ENCODE measurements at places on chromosomes 2 and 18.

DNA sequence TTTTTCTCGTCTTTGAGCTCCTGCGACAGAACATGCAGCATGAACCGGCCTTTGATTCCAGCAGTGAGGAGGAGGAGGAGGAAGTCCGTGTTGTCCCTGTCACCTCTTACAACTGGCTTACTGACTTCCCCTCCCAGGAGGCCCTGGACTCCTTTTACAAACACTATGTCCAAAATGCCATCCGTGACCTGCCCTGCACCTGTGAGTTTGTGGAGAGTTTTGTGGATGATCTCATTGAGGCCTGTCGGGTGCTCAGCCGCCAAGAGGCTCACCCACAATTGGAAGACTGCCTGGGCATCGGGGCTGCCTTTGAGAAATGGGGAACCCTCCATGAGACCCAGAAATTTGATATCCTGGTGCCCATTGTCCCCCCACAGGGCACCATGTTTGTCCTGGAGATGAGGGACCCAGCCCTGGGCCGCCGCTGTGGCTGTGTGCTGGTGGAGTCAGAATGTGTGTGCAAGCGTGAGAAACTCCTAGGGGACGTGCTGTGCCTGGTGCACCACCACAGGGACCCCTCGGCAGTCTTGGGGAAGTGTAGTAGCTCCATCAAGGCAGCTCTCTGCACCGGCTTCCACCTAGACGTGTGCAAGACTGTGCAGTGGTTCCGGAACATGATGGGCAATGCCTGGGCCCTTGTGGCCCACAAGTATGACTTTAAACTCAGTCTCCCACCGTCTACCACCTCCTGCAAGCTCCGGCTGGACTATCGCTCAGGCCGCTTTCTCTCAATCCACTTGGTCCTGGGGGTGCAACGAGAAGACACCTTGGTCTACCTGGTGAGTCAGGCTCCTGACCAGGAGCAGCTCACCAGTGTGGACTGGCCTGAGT, 2.1 kb downstream of the ITPRIPL1 start:
- no peak for DNase-seq

- DNase-seq = no peak
Observed at GRCh38 chr18:4391859-4392258, 63.2 kb downstream of the DLGAP1 start.

- no peak for DNase-seq
Observed at GRCh38 chr2:220224691-220225543, 597.5 kb downstream of the SLC4A3 start.

GRCh38 chr2:100957996-100958653, 44.0 kb upstream of the RPL31 start:
- no peak for DNase-seq

GRCh38 chr2:40159333-40159732, 292.6 kb downstream of the SLC8A1 start:
- no peak for DNase-seq

- DNase-seq = no peak
Observed at GRCh38 chr18:37124516-37124915, 295.6 kb downstream of the KIAA1328 start.

GRCh38 chr2:179239195-179239594, 25.4 kb downstream of the SESTD1 start:
- DNase-seq = no peak

DNA sequence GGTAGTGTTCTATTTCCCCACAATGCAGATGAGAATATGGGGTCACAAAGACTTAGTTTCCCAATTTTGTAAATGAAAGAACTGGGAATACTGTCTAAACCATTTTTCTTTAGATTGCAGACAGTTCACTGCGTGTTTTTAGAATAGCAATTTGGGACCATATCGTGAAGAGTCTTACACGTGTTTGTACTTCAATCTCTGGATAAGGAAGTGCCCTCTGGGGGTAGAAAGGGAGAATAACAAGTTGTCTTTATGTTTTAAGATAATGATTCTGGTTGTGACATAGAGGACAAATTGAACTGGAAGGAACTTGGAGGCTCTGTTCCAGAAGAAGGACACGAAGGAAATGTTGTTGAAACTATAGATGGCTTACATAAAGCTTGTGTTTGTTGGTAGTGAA, 457.7 kb downstream of the CBLN2 start:
- no peak for DNase-seq

GRCh38 chr2:175430236-175430635, 248.7 kb upstream of the ATP5MC3 start:
- no peak for DNase-seq

DNA sequence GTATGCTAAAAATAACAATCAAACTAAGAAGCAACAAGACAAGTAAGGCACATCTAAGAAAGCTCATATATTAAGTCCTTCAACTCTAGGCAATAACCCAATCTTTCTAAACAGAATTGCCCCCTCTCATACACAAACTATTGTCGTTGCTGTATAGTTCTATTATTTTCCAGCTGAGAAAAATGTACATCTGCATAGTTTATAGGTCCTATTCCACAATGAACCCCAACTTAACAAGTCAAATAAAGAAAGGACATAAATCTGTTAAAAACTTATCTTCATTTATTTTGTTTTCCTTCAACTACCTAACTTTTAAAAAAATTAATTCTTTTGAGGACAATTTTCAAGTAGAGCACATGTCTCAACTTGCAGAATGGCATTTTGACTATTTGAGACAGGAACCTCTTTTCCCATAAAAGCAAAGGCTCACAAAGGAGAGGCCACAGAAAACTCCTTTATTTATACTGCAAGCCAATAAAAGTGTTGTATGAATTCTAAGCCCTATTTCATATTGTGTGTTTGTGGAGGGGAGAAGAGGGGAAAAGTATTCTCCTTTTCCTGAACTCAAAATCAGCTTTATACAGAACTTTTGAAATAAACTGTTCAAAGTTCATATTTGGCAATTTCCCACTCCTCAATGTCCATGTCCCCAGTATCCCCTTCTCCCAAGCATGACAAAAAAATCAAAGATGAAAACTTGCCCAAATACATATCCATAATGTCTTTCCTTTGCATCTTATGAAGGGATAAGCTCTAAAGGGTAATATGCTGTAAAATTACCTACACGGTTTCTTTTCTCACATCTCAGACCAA, 37.4 kb downstream of the RTN4 start:
- DNase-seq = no peak

- DNase-seq = no peak
Observed at GRCh38 chr2:200863782-200864175, 679 bp downstream of the CLK1 start.

DNA sequence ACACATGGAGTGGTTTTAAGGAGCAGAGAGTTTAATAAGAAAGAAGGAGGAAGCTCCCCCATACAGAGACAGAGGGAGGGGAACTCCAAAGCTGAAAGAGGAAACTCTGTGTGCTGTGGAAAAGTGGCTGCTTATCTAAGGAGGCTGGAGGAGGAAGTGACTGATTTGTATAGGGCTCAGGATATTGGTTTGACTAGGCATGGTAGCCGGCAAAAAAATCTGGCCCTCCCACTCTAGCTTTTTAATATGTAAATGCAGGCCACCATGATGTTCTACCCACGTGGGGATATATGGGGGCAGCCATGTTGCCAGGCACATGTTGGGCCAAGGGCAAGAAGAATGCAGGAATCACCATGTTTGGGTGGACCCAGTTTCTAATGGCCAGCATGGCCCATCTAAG, 64.3 kb downstream of the HNMT start:
- no peak for DNase-seq

- no peak for DNase-seq
Observed at GRCh38 chr2:162333968-162334367, 10.0 kb upstream of the GCA start.

- no peak for DNase-seq
Observed at GRCh38 chr2:200223205-200223784, 83.2 kb upstream of the SPATS2L start.

DNA sequence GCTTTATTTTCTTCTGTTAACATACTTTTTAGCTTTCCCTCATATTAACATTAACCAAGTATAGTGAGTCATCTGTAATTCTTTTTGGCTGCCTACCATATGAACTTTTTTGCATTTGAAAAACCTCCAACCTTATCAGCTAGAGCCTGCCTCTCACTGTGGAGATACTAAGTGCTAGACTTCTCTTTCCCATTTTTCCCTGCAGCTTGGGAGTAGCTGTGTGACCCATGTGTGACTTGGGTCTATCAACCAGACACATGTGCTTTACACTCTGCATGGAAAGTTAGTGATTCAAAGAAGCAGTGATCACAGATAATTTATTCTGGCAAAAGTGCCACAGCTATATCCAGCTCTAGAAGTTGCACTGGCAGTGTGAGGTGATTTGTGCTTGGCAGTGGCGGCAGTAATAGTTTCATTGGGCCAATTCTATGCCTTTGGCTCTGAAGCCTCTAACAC, 36.3 kb downstream of the PREPL start:
- DNase-seq = no peak

DNA sequence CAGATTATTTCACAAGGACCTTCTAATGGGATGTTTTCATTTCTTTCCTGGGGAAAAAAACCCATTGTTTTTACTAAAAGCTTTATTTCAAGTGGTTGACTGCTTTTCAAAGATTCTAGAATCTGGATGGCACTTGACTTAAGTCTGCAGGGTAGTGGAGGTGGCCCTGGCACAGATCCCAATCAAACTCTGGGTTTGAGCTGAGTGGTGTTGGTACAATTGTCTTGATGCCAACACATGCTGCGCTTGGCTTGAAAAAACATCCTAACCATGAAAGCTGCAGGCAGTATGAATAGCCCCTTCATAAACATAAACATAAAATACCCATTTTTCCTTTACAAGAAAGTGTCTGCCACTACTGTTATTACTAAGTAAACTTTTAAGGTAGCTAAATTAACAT, 3.6 kb downstream of the PAPOLG start:
- DNase-seq = no peak

DNA sequence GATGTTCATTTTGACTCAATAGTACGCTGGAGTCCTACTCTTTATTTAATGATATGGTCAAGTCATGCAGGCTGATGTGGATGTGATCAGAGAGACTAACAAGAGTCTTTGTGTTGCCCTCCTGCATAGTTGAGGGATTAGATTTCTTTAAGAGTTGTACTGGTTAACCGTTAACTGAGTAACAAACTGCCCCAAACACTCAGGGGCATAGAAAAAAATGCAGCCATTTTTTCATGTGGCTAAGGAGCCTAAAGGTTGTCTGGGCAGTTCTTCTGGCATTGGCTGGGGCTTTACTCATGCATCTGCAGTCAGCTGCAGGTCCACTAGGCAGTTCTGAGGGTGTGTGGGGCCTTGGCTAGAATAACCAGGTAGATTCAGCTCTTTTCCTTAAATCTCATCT, 32.5 kb downstream of the DOCK10 start:
- no peak for DNase-seq

DNA sequence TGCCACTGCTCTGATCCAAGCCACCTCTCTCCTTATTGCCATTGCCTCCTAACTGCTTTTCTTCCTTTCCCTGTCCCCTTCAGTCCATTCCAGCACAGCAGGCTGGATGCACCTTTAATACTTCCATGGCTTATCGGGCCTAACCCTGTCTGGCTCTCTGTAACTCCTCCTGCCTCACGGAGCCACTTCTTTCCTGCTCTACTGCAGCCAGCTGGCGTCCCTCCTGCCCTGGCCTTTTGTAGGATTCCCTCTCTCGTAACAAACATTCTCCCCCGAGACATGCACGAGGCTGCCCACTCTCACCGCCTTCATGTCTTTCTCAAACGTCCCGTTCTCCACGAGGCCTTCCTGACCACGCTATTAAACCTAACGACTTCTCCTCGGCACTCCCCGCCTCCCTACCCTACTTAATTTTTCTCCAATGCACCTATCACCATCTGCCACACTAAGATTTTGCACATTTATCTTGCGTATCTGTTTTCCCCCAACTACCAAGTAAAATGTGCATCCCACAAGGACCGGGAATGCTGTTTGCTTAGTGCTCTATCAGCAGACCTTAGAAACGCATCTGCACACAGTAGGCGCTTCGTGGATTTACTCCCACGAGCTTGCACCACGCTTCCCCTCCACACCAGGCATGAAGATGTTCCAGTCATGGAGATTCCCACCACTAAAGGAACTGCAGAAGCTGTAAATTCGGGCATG, 728 bp upstream of the C18orf63 start:
- DNase-seq = no peak
